ENCODE measurements at places on chromosomes 12 and 14.
A peak's percentile ranks its signal among the peaks of the same experiment; 100 is the strongest.

GRCh38 chr14:104442631-104443390 lies 136.8 kb upstream of the C14orf180 start:
- DNase-seq: no peak

DNA sequence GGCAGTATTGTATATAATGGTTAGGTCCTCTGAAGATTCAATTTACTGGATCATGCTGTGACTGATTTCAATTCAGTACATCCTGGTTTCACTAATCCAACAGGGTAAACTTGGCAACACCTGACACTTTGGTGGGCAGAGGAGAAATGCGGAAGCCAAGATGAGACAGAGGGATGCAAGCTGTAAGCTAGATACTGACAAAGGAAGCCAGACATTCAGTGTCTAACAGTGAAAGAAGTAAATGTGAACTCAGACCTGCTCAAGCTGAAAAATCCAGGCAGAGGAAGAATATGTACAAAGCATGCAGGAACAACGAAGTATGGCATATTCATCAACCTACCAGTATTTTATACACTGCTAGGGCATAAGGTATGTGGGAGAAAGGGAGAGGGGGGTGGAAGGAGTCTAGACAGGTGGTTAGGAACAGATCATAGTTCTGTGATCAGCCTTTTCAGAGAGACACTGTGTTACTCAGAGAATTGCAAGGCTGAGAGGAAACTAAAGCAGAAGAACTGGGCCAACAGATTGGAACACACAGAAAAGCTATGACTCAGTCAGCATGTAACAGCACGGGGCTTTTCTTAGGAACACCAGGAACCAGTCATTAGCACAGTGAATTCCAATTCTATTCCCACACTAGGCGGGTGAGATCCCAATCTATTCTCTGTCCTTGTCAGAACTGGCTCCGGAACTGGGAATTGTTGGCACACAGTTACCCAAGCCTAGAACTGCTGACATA lies 40.3 kb downstream of the NELL2 start:
- DNase-seq: peak; percentile 70

GRCh38 chr14:60294411-60295069 lies 45.5 kb downstream of the PPM1A start:
- DNase-seq: peak; percentile 13

DNA sequence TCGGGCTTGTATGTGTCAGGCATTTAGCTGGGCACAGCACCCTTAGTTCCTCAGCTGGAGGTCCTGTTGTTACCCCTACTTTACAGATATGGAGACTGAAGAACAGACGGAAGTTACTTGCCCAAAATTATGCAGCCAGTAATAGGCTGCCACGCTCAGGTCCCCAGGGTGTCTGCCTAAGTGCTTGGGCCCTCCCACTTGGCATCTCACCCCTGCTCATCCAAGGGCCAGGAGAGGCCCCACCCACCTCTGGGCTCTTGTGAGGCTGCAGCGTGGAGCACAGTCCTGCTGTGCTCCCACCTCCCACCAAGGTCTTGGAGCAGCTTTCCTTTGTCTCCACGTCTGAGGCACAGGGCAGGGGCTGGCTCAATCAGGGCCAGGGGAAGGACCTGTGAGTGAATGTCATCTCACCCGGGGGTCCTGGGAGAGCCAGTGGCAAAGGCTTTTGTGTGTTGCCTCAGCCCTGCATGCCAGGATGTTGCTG lies 64.6 kb downstream of the BEGAIN start:
- DNase-seq: no peak

DNA sequence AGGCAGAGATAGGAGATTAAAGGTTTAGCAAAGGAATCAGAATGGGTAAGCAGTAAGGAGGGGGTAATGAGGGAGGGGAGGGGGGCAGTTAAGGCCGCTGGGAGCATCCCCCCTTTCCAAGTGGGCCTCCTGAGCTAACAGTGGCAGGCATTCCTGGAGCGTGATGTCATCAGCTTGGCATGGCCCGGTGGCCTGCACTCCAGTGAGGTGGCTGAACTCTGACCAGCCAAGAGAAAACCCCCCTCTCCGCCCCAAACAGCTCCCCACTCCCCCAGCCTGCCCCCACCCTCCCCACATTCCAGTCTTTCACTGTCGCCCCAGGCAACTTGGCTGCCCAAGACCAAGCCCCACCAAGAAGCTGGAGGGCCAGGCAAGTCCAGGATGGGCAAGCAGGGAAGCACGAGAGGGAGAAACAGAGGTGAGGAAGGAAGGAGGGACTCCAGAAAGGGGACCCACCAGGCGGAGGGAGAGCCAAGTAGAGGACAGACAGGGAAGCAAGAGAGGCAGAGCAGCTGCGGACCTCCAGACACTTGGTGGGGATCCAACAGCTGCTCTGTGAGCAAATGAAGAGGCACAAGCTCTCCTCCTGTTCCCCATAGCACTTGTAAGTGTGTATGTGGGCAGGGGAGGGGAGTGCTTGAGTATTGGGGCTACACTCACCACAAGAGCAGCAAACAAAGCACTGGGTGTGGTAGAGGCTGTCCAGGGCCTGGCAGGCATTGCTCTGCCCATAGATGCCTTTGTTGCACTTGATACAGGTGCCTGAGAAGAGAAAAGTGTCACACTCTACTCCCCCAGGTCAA lies 4.5 kb downstream of the AJUBA start:
- no peak for DNase-seq

- no peak for DNase-seq
Observed at GRCh38 chr12:63941166-63941800, 96.8 kb downstream of the SRGAP1 start.

DNA sequence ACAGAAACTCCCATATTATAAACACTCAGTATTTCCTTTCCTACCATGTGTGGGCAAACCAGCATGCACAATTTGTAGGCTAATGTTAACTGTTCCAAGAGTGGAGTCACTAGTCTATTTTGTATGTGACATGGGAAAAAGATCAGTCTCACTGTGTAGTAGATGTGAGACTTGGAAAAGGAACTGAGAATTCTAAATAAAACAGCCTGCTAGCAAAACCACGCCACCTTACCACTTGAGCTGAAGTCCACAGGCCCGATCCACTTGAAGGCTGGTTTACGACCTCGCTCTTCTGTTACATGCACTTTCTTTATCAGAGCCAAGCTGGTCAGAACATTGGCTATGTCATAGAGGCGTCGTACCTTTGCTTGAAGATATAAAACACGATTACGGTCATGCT lies 22.5 kb downstream of the E2F7 start:
- no peak for DNase-seq

DNA sequence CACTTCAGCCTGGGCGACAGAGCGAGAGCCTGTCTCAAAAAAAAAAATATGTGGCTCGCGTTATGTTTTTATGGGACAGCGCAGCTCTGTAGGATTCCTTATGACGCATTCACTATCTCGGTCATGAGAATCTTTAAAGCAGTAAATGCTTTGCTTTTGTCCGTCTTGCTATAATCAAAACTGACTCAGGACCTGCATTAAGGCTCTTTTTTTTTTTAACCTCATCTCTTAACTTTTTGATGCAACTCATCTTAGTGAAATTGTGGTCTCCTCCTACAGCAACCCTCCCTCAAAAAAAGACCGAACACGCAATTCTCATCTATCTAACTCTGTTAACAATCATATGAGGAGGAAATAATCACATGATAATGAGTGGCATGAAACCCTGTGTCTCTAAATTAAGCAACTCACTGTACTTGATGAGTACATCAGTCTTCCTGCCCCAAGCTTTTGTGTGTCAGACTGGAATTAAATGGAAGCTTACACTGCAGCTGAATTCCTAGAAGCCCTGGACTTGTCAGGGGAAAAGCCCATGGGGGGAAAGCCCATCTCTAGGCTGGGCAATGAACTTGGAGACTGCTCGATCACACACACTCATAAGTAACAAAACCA lies 4.3 kb downstream of the P2RX4 start:
- DNase-seq: peak; percentile 37

DNA sequence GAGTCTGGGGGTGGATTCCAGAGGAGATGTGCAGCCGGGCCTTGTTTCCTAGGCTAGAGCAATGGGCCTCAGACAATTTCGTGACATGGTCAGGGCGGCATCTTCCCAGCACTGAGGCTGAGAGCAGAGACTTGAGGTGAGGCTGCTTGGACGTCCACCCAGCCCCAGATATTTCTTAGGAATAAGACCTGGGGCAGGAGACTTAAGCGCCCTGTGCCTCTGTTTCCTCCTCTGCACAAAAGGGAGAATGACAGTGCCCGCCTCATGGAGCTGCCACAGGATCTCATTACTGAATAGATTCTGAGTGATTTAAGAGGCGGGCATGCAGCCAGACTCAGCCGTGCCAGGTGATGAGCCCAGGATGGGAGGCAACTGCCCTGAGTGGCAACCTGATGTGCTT lies 297.9 kb upstream of the SFSWAP start:
- no peak for DNase-seq

DNA sequence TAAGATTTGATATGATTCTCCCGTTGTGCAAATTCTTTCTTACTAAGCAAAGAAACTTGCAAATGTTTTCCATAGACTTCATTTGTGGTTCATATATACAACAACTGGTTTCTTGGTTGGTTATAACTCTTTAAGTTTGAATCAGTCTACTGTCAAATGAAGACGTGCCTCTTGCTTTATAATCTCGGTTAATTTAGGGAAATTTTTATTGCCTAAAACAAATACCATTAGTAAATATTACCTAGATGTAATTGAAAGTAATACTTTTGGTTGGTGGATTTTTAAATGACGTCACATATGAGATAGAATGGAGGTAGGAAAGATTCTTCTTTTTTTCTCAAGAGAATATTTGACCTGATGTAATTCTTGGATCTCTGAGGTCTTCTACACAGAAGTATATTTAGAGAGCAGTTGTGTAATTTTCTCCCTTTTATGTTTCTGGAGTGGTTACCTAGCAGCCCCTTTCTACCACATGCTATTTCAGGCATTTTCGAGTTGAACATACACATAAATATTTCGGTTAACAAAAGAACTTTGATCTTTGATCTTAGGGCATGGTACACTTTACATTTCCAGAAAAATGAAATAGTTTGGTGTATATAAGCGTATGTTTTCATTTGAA lies 1.7 kb downstream of the ATF7IP start:
- peak; percentile 41 for DNase-seq

DNA sequence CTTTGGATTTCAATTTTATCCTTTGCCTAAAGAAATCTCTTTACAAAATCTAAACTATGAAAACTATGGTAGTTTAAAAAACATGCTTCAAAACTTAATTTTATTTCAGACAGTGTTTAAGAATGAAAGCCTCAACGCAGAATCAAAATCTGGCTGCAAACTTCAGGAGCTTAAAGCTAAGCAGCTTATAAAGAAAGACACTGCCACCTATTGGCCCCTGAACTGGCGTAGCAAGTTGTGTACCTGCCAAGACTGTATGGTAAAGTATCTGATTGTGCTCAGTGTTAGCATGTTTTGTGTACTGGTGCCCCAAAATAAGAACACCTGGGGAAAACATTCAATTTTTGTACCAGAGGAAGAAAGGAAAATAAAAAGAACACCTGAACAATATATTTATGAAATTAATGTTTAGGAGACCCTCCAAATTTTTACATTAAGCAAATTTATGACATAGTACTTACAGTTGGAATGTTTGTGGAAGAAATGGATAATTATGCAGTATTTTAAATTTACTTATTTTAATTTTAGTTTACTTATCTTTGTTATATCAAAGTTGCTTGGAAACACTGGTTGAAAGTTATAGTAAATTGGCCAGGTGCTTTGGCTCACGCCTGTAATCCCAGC lies 12.2 kb downstream of the UBR7 start:
- DNase-seq: no peak

GRCh38 chr12:129844662-129845220 lies 59.1 kb downstream of the TMEM132D start:
- DNase-seq: no peak

DNA sequence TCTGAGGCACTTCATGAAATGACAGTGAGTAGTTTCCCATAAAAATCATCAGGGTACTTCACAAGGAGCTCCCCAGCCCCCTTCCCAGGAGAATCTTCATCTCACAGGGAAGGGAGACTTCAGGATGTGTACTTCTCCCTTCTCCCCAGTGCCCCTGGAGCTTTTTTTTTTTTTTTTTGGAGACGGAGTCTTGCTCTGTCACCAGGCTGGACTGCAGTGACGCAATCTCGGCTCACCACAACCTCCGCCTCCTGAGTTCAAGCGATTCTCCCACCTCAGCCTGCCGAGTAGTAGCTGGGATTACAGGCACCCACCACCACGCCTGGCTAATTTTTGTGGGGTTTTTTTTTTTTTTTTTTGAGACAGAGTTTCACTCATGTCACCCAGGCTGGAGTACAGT lies 10.4 kb downstream of the ITPK1 start:
- no peak for DNase-seq

DNA sequence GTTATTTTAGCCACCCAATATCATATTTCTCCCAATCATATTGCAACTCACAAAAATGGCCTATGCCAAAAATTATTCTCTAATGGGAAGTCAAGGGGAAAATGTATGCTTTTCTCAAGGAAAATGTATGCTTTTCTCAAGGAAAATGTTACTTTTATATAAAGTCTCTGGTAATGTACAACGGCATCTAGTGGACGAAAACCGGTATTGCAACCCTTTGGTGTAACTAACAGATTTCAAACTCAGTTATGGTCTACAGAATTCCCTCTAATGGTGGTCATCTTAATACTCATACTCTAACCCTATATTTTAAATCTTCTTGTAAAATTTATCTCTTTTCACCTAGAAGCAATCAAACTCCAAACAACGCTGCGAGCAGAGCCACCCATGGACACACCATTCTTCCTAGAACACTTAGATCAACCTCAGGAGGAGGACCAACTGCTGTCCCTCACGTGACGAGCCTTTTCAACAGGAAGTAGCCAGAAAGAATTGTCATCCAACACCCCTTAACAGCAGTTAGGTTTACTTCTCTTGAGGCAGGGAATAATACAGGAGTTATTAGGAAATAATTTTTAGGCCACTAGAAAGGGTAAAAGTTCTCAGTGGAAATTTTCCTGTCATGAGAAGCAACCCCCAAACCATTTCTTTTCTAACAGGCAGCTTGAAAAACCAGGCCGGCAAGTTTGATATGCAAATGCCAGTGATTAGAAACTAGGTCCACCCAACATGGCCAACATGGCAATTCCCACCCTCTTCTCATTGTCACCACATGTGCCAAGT lies 20.1 kb downstream of the APOBEC1 start:
- DNase-seq: no peak

- DNase-seq: no peak
Observed at GRCh38 chr14:66395300-66395699, 90.9 kb upstream of the CCDC196 start.

DNA sequence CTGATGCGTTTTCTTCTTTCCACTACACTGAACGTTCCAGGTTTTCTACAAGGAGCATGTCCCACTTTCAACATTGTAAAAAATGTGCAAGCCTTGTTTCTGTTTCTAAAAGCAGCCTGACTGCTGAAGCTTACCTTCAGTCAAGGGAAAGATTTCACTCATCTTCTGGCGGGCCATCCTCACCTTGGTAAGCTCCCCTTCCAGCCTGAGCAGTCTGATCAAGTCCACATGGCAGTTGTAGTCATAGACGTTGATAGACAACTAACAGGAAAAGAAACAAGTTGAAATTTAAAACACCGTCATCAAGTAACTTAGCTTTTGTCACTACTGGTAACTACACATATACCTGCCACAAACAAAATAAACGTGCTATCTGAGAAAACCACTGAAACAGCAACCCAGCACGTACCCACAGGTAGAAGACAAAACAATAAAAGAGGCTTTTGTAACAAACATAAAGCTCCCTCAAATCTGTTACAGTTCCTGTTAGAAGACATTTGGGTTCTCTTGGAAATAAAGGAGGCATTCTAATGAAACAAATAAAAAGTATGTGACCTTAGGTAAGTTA lies 11.9 kb downstream of the SART3 start:
- no peak for DNase-seq
